ENCODE measurements at places on chromosomes 7 and 10. TPM values are rescaled to one million over a fixed set of nuclear protein-coding genes. Genes with fewer than 3 reads are reported as not detected.
A peak's percentile ranks its signal among the peaks of the same experiment; 100 is the strongest.

DNA sequence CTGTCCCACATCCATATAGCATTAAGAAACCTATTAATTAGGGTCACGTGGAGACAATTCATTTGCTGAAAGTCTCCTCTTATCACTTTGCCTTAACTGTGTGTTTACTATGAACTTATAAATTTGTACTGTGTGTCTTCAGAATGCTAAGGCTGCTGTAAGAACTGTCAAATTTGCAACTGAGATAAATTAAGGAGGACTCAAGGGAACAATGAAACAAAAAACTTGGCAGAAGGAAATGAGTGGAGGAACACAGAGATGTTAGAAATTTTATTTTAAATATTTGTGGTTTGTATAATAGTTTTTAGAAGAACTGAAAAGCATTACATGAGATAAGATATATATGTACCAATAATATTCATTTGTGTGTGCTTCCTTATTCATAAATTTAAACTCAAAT, 1005.3 kb upstream of the SORCS1 start:
- H3K4me1 ChIP-seq, result no peaks in the 10 kb centered on the region
- H3K27ac ChIP-seq, result no peak overlapping the region
- no peaks in the 10 kb centered on the region for H3K27me3 ChIP-seq
- no peak overlapping the region for H3K4me3 ChIP-seq

DNAJC12 gene
- 37.0 TPM for total RNA-seq

GRCh38 chr10:47179291-47179647, 120.7 kb upstream of the GDF10 start:
- no peak overlapping the region for H3K4me3 ChIP-seq
- no peaks in the 10 kb centered on the region for H3K36me3 ChIP-seq
- no peak for DNase-seq
- no peaks in the 10 kb centered on the region for H3K4me1 ChIP-seq
- peaks cover 30% of the 10 kb centered on the region for H3K27me3 ChIP-seq

- H3K4me1 ChIP-seq, result no peaks in the 10 kb centered on the region
- no peak for DNase-seq
- H3K27ac ChIP-seq, result no peak overlapping the region
- no peak overlapping the region for H3K4me3 ChIP-seq
- H3K27me3 ChIP-seq, result no peaks in the 10 kb centered on the region
These were observed 252.3 kb downstream of the CXCL12 start for GRCh38 chr10:44132361-44133289.

PPP1R17 gene
- total RNA-seq, result not detected

DNA sequence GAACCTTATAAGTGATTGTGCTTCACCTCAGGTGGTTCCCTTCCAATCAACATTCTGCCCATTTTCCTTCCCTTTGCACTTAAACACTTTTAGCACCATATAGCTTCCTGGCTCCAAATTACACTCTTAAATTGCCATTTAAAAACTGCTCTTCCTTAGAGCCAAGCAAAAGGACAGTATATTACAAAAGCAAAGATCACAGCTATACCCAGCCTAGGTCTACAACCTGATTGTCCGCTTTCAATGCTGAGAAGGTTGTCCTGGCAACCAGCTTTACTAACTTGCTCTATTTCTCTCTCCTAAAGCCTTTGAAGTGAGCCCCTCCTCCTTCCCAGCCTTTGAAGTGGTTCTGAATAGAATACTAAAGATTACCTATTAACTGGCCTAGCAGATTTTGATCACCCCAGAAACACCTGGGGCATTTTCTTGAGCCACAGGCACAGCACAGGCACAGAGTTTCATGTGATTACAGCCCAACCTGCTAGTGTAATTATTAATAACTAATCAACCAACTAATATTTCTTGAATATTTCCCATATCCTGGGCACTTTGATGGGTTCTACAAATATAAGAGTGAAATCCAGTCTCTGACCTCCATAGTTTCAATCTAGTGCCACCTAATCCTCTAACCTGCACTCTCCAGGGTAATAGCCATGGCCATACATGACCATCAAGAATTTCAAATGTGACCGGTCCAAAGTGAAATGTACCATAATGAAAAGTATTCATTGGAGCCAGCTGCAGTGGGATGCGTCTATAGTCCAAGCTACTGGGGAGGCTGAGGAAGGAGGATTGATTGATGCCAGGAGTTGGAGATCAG, 63.6 kb upstream of the TRIM24 start:
- peaks cover 7% of the 10 kb centered on the region for H3K4me1 ChIP-seq
- H3K36me3 ChIP-seq, result no peaks in the 10 kb centered on the region
- DNase-seq, result no peak

EN2 gene
- total RNA-seq, result not detected

DGKB gene
- total RNA-seq, result not detected

- H3K4me3 ChIP-seq, result no peak overlapping the region
- H3K4me1 ChIP-seq, result no peaks in the 10 kb centered on the region
- H3K27ac ChIP-seq, result no peak overlapping the region
These were observed 2.0 kb downstream of the PPP1R17 start for GRCh38 chr7:31688996-31689395.

FAM204A gene
- total RNA-seq, result 39.4 TPM

DNA sequence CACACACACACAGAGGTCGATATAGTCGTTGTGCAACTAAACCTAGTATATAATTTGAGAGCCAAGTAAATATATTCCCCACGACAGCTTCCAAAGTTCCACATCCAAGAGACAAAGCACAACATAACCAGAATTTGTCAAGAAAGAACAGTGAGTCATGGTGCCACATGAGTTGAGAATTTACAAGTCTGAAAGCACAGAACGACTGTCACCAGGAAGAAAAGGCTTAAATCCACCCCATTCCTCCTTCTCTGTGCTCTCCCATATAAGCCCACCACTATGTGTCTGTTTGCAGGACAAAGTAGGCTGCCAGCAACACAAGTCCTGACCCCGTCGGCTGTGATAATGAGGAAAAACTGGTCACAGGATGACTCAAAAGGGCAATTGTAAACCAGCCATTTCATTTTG, 32.8 kb downstream of the GSAP start:
- no peaks in the 10 kb centered on the region for H3K4me1 ChIP-seq
- no peak for DNase-seq
- H3K27me3 ChIP-seq, result peaks cover 9% of the 10 kb centered on the region
- H3K36me3 ChIP-seq, result no peaks in the 10 kb centered on the region

DNA sequence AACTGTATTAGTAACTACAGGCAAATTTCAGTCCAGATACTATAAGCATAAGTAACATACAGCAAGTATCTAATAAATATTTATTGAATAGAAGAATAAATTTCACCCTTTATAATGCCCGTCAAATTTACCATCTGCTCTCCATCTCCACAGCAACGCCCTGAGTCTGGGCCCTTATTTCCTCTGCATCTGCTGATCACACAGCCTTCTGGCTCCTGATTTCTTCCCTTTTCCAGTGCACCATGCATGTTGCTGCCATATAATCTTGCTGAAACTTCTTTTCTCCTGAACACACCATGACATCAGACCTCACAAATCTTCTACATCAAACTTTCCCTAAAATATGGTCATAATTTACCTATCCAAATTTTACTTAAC, 15.4 kb downstream of the HYCC1 start:
- no peak overlapping the region for H3K4me3 ChIP-seq
- H3K27me3 ChIP-seq, result no peaks in the 10 kb centered on the region
- H3K36me3 ChIP-seq, result no peaks in the 10 kb centered on the region
- peaks cover 13% of the 10 kb centered on the region for H3K4me1 ChIP-seq
- no peak for DNase-seq

- no peaks in the 10 kb centered on the region for H3K27me3 ChIP-seq
- peak overlapping the region; percentile 38 for H3K27ac ChIP-seq
- no peak overlapping the region for H3K4me3 ChIP-seq
- H3K4me1 ChIP-seq, result peaks cover 53% of the 10 kb centered on the region
These were observed 16.5 kb downstream of the CREB3L2 start for GRCh38 chr7:137985253-137985896.

GRCh38 chr7:145599376-145599775, 517.2 kb upstream of the CNTNAP2 start:
- no peaks in the 10 kb centered on the region for H3K36me3 ChIP-seq
- no peaks in the 10 kb centered on the region for H3K27me3 ChIP-seq
- no peak overlapping the region for H3K4me3 ChIP-seq
- no peak for DNase-seq

GRCh38 chr7:34104992-34105391, 199.7 kb downstream of the BMPER start:
- no peak for DNase-seq
- no peaks in the 10 kb centered on the region for H3K36me3 ChIP-seq
- no peak overlapping the region for H3K27ac ChIP-seq
- no peaks in the 10 kb centered on the region for H3K27me3 ChIP-seq
- no peak overlapping the region for H3K4me3 ChIP-seq
- no peaks in the 10 kb centered on the region for H3K4me1 ChIP-seq

DNA sequence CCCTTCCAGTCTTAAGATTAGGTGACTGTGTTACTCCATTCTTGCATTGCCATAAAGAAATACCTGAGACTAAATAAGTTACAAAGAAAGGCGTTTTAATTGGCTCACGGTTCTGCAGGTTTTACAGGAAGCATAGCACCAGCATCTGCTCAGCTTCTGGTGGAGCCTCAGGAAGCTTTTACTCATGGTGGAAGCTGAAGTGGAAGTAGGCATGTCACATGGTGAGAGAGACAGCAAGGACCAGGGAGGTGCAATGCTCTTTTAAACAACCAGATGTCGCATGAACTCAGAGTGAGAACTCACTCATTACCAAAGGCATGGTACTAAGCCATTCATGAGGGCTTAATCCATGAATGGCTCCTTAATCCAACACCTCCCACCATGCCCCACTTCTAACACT, 34.0 kb upstream of the TMEM273 start:
- no peaks in the 10 kb centered on the region for H3K27me3 ChIP-seq
- no peaks in the 10 kb centered on the region for H3K36me3 ChIP-seq
- DNase-seq, result peak; percentile 32
- H3K4me1 ChIP-seq, result peaks cover 13% of the 10 kb centered on the region

DNA sequence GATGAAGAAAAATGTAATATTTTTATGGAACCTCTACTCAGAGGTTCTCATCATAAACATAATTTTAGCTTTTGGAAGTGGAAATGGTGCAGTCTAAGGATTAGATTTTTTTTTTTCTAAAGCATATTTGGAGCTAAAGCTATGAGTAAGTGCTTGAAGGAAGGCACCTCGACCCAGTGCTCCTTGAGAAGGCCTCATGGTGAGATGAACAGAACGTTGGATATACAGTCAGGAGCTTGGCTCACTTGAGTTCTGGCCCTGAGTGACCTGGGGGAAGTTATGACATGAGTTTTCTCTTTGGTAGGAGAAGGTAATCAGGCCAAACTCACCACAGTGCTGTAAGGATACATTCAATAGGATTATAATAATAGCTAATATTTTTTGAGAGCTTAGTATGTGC, 163.3 kb downstream of the JCAD start:
- no peak overlapping the region for H3K4me3 ChIP-seq
- no peak for DNase-seq
- H3K27me3 ChIP-seq, result no peaks in the 10 kb centered on the region
- no peaks in the 10 kb centered on the region for H3K36me3 ChIP-seq
- H3K4me1 ChIP-seq, result no peaks in the 10 kb centered on the region

ACSL5 gene
- total RNA-seq, result 0.51 TPM

- H3K27me3 ChIP-seq, result peaks cover 9% of the 10 kb centered on the region
- no peaks in the 10 kb centered on the region for H3K4me1 ChIP-seq
- no peaks in the 10 kb centered on the region for H3K36me3 ChIP-seq
- DNase-seq, result no peak
These were observed 358.4 kb downstream of the KCNMA1 start for GRCh38 chr10:77279207-77279606.

GRCh38 chr10:22319547-22319979, 1.3 kb upstream of the BMI1 start:
- no peaks in the 10 kb centered on the region for H3K36me3 ChIP-seq
- H3K4me1 ChIP-seq, result peaks cover 19% of the 10 kb centered on the region
- peak; percentile 1 for DNase-seq
- peak overlapping the region; percentile 95 for H3K27ac ChIP-seq
- H3K4me3 ChIP-seq, result peak overlapping the region; percentile 77

TMEM248 gene
- 107 TPM for total RNA-seq

ELN gene
- 0.20 TPM for total RNA-seq

GRCh38 chr7:155676052-155676451, 31.6 kb downstream of the RBM33 start:
- peaks cover 56% of the 10 kb centered on the region for H3K36me3 ChIP-seq
- H3K27me3 ChIP-seq, result no peaks in the 10 kb centered on the region
- H3K4me3 ChIP-seq, result no peak overlapping the region
- H3K27ac ChIP-seq, result no peak overlapping the region
- H3K4me1 ChIP-seq, result peaks cover 28% of the 10 kb centered on the region

TACC2 gene
- 0.22 TPM for total RNA-seq

PARD3 gene
- 6.5 TPM for total RNA-seq

ABCB8 gene
- total RNA-seq, result 106 TPM

CFAP70 gene
- 0.86 TPM for total RNA-seq

DNA sequence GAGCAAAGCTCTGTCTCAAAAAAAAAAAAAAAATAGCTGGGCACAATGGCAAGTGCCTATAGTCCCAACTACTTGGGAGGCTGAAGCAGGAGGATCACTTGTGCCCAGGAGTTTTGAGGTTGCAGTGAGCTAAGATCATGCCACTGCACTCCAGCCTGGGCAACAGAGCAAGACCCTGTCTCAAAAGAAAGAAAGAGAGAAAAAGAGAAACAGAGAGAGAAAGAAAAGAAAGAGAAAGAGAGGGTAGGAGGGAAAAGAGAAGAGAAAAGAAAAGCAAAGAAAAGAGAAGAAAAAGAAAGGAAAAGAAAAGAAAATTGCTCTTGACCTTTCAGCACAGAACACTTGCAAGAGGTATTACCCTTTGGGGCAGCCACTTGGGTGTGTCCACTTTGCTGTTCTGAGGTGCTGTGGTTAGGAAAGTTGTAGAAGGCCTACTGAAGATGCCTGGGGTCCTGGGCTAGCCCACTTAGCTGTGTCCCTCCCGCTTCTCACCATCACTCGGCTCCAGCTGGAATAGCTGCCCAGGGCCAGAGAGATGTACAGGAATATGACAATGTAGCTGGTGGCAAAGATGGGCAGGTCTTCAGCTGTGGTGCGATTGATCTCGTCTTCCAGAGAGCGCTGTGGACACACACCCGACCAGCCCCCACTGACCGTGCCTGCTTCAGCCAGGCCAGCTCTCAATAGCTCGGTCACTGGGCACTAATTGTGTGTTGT, 5.6 kb downstream of the NPC1L1 start:
- H3K4me1 ChIP-seq, result no peaks in the 10 kb centered on the region
- H3K36me3 ChIP-seq, result no peaks in the 10 kb centered on the region
- H3K4me3 ChIP-seq, result no peak overlapping the region
- H3K27ac ChIP-seq, result no peak overlapping the region
- peak; percentile 7 for DNase-seq

DNA sequence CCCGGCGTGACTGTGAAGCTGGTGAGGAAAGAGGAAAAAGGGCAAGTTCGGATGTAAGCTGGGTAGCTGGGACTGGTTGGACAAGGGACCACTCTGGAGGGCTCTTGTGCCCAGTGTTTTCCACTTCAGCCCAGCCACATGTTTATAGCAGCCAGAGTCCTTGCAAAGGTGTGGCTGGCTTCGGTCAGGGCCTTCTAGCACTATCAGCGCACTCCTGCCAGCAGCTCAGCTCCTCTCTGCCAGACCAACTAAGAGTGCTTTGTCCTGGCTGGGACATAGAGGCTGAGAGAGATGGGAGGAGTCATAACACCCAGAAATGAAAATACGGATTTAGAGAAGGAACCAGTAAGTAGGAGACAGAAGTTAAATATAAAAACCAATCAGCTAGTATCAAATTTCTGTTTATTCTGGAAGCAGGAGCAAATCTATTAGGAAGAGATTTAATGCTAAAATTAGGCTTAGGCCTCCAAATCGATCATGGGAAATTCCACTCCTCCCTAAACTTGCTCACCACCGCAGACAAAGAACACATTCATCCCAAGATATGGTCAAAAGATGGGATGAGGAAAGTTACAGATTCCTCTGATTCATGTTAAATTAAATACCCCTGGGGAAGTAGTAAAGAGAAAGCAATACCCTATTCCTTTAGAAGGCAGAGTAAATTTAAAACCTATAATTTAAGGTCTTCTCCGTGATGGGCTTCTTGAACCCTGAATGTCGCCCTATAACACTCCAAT, 135.0 kb downstream of the RALA start:
- no peak for DNase-seq
- no peaks in the 10 kb centered on the region for H3K36me3 ChIP-seq
- H3K4me1 ChIP-seq, result peaks cover 8% of the 10 kb centered on the region
- H3K27me3 ChIP-seq, result peaks cover 23% of the 10 kb centered on the region
- H3K27ac ChIP-seq, result no peak overlapping the region

COL28A1 gene
- 0.13 TPM for total RNA-seq
